ENCODE measurements at places on chromosomes 1 and 21.
A peak's percentile ranks its signal among the peaks of the same experiment; 100 is the strongest.

- no peaks in the 10 kb centered on the region for H3K36me3 ChIP-seq
- H3K4me3 ChIP-seq, result no peak overlapping the region
- no peaks in the 10 kb centered on the region for H3K4me1 ChIP-seq
- peaks cover 42% of the 10 kb centered on the region for H3K27me3 ChIP-seq
- H3K27ac ChIP-seq, result no peak overlapping the region
These were observed 63.7 kb downstream of the MATN1 start for GRCh38 chr1:30659702-30660101.

DNA sequence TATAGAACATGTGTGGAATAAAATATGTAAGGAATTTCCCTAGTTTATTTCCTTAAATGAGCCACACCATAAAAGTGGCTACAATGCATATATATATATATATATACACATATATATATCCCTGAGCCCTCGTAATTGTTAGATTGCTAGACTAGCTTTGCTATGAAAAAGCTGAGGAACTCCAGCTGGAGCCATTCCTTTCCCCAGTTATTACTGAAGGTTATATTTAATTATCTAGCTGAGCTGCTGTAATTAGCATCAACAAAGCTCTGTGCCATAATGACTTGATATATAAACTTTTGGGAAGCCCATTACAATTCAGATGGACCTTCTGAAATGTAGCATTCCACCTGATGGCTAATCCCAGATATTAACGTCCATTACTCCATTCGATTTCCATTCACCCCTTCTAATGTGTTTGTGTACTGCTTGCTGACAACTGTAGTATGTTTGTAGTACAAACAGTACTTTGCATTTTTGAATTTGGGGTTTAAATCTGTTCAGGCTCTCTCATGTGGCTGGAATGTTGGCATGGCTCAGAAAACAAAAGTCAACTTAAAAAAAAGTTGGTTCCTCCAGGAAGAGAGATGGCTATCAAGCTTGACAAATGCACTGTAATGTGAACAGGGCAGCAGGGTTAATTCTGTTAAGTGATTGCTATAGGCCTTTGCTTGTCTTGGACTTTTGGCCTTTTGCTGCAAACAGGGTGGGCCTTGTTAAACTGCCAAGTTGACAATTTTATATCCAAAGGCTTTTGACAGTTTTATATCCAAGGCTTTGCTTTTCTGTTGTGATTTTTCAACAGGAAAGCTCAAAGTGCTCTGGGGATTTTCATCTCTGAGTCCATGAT is 170.0 kb downstream of the LTN1 start:
- H3K4me3 ChIP-seq, result no peak overlapping the region
- DNase-seq, result no peak
- no peaks in the 10 kb centered on the region for H3K27me3 ChIP-seq

- no peak for DNase-seq
- H3K4me3 ChIP-seq, result no peak overlapping the region
- no peaks in the 10 kb centered on the region for H3K27me3 ChIP-seq
- H3K36me3 ChIP-seq, result no peaks in the 10 kb centered on the region
- H3K4me1 ChIP-seq, result peaks cover 5% of the 10 kb centered on the region
These were observed 13.5 kb downstream of the HIVEP3 start for GRCh38 chr1:41905093-41905675.

DNA sequence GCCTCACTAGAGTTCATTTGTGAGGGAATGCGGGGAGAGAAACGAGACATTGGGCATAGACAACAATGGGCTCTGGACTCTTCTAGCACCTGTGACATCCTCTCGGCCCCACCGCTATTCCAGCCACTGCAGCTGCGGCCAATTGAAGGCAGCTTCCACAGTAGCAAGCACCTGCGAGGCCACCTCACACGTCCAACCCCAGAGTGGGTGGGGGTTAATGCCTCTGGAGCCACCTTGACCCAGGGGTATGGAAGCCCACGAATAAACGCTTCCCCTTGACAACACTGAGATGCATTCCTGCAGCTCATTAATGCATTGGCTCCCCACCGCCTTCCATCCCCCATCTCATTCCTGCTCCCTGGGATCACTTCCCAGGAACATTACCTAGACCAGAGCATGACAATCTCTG is 104.4 kb downstream of the GLIS1 start:
- H3K4me3 ChIP-seq, result no peak overlapping the region
- H3K4me1 ChIP-seq, result no peaks in the 10 kb centered on the region
- H3K27me3 ChIP-seq, result no peaks in the 10 kb centered on the region
- no peak overlapping the region for H3K27ac ChIP-seq

DNA sequence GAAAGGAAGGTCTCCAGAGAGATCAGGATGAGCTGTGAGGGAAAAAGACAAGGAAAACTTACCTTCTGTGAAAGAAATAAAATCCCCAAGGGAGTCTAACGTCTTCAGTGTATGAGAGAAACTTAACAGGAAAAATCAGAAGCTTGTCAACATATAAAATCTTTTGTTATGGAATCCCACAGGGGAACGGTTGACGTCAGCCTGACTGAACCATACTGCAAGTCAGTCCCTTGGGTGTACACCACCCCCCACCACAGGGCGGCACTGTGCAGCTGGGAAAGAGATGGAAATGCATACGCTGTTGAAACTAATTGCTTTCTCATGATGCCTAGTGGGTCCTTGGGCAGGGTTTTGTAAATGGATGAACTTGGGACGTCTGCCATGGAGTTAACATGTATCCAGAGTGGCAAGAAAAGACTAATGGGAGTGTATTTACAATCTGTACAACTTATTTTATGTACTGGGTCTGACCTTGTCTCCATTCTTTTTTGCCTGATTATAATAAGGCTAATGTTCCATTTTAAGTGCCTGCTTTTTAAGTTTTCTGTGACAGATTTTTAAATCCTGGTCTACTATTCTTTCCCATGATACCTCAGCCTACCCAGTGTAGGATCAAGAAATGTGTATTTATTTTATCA is 22.7 kb downstream of the UTP25 start:
- H3K4me1 ChIP-seq, result no peaks in the 10 kb centered on the region
- no peak overlapping the region for H3K4me3 ChIP-seq
- DNase-seq, result no peak
- H3K27ac ChIP-seq, result no peak overlapping the region

DNA sequence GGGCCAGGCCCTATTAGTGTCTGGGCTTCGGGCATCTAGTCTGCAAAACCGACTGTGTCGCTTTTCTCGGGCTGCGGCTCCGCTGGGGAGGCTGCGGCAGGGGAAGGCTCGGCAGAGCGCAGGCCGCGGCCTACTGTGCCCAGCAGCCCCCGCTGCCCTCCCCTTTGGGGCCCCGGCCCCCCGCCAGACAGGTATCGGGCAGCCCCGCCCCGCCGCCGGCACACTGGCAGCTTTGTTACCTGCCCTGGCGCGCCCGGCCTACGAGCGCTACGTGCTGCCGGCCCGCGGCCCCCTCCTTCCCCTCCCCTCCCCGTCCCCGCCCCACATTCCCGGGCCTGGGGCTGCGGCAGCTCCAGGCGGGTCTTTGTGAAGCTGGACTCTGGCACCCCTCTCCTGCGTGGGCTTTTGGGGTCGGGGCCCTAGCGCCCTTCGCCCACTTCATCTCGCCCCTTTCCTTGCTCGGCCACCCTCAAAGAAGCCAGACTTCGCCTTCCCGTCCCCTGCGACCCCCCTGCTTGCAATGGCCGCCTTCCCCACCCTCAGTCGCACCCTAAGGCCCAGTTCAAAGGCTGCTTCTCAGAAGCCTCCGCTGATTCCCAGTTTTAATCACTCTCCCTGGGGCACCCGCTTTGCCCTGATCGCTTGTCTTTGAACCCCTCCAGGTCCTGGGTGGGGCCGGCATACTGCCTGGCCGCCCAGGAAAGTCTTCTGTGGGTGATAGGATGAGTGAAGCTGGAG is 48.9 kb upstream of the SLC2A1 start:
- H3K4me3 ChIP-seq, result no peak overlapping the region
- peaks cover 33% of the 10 kb centered on the region for H3K27me3 ChIP-seq
- H3K36me3 ChIP-seq, result no peaks in the 10 kb centered on the region
- H3K27ac ChIP-seq, result no peak overlapping the region

GRCh38 chr1:164608651-164609057 is 49.7 kb downstream of the PBX1 start:
- H3K27me3 ChIP-seq, result no peaks in the 10 kb centered on the region
- DNase-seq, result no peak
- H3K36me3 ChIP-seq, result no peaks in the 10 kb centered on the region

GRCh38 chr1:42679364-42679983 is 2.7 kb upstream of the YBX1 start:
- no peak for DNase-seq

- DNase-seq, result no peak
- H3K27me3 ChIP-seq, result no peaks in the 10 kb centered on the region
- H3K36me3 ChIP-seq, result no peaks in the 10 kb centered on the region
These were observed 92.9 kb downstream of the C21orf91 start for GRCh38 chr21:17726047-17726829.

- no peaks in the 10 kb centered on the region for H3K4me1 ChIP-seq
- no peak overlapping the region for H3K27ac ChIP-seq
- H3K4me3 ChIP-seq, result no peak overlapping the region
These were observed 41.8 kb upstream of the PIGC start for GRCh38 chr1:172485626-172486025.

GRCh38 chr1:227921461-227922185 is 26.1 kb downstream of the WNT9A start:
- no peaks in the 10 kb centered on the region for H3K4me1 ChIP-seq
- H3K4me3 ChIP-seq, result no peak overlapping the region
- no peaks in the 10 kb centered on the region for H3K27me3 ChIP-seq
- peak; percentile 72 for DNase-seq

GRCh38 chr1:215001419-215002021 is 81.0 kb upstream of the KCNK2 start:
- H3K36me3 ChIP-seq, result no peaks in the 10 kb centered on the region
- H3K27me3 ChIP-seq, result no peaks in the 10 kb centered on the region
- H3K4me1 ChIP-seq, result no peaks in the 10 kb centered on the region
- H3K27ac ChIP-seq, result no peak overlapping the region

All from left lung (tissue), 14 donors.